ENCODE measurements at places on chromosomes 12 and 14.

GRCh38 chr14:21734457-21735074 is 60.9 kb upstream of the OR4E1 start:
- peaks cover 7% of the 10 kb centered on the region for H3K4me1 ChIP-seq
- no peaks in the 10 kb centered on the region for H3K36me3 ChIP-seq
- H3K27ac ChIP-seq: no peak overlapping the region
- DNase-seq: peak; percentile 82
- H3K4me3 ChIP-seq: peak overlapping the region; percentile 23

DNA sequence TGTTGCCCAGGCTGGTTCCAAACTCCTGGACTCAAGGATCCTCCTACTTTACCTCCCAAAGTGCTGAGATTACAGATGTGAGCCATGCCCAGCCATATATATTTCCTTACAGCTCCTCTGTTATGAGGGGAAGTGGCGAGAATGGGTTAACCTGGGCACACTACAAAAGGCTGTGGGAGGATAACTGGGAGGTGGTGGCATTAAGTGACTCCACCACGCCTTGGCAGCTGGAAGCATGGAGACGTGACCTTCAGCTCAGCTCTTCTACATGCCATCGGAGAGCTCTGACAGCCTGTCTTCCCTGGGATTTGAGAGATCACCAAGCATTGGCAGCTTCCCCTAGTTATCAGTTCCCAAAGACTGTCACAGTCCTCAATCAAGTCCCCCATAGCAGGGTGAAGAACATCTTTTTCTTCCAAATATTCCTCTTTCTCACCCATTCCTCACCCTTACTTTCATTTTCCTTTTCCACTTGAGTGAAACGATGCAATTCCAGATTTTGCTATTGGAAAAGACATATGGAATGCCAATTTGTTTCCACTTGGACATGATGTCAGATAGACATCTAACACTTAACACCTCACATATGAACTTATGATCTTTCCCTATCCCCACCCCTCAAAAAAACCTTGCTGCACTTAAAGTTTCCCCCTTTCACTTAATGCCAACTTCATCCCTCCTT is 48.5 kb downstream of the PHLDA1 start:
- no peak overlapping the region for H3K4me3 ChIP-seq
- H3K36me3 ChIP-seq: peaks cover 1% of the 10 kb centered on the region
- H3K27me3 ChIP-seq: no peaks in the 10 kb centered on the region
- peak overlapping the region; percentile 45 for H3K27ac ChIP-seq

GRCh38 chr12:49357103-49357678 is 10.1 kb upstream of the SPATS2 start:
- no peaks in the 10 kb centered on the region for H3K36me3 ChIP-seq
- peaks cover 37% of the 10 kb centered on the region for H3K27me3 ChIP-seq
- H3K27ac ChIP-seq: no peak overlapping the region
- DNase-seq: no peak

- no peak overlapping the region for H3K27ac ChIP-seq
- no peaks in the 10 kb centered on the region for H3K36me3 ChIP-seq
- H3K27me3 ChIP-seq: no peaks in the 10 kb centered on the region
- DNase-seq: no peak
Measured at GRCh38 chr12:3311027-3311402, 180.0 kb upstream of the PRMT8 start.

DNA sequence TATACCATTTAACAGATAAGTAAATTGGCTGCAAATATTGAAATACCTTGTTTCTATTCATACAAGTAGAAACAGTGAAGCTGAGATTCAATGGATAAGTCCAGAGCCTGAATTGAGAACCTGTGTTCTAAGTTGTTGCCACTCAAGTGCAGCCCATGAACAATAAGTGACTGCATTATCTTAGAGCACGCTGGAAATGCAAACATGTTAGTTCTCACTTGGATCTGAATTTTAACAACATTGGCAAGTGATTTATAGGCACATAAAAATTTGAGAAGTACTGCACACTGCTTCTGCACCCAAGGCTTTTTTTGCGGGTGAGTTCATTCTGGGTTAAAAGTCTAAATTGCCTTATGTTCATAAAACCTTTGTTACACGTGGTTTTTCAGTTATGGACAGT is 484.3 kb downstream of the NAV3 start:
- no peak for DNase-seq
- H3K4me1 ChIP-seq: no peaks in the 10 kb centered on the region
- H3K36me3 ChIP-seq: no peaks in the 10 kb centered on the region
- no peak overlapping the region for H3K27ac ChIP-seq
- no peak overlapping the region for H3K4me3 ChIP-seq

DNA sequence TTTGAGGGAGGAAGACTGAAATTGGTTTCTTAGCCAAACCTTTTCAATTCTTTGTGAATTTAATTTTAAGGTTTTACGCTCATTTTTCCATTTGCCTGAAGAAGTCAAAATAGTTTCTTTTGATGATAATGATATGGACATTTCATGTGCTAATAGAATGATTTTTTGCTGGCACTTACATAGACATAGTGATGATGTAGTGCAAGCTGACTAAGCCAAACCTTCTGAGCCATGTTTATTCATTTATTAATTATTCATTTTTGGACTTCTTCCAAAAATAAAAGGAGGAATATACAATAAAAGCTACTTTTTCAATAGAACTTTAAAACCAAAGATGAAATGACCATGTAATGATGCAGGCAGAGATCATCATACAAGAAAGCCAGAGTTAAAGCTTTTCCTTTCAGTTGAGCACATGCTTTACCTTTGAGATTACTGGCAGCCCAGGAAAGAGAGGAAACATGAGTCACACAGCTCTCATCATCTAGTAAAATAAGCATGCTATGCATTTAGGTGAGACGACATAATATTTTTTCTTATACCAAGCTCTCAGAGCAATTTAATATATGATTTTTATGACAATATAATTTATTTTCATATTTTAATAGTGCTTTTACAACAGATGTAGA is 24.8 kb downstream of the KCNA1 start:
- peaks cover 22% of the 10 kb centered on the region for H3K27me3 ChIP-seq
- H3K4me1 ChIP-seq: no peaks in the 10 kb centered on the region
- H3K36me3 ChIP-seq: no peaks in the 10 kb centered on the region
- H3K27ac ChIP-seq: no peak overlapping the region
- DNase-seq: no peak

GRCh38 chr12:62971769-62972525 is 37.0 kb upstream of the PPM1H start:
- no peaks in the 10 kb centered on the region for H3K27me3 ChIP-seq
- H3K27ac ChIP-seq: no peak overlapping the region
- no peaks in the 10 kb centered on the region for H3K36me3 ChIP-seq
- no peak overlapping the region for H3K4me3 ChIP-seq

DNA sequence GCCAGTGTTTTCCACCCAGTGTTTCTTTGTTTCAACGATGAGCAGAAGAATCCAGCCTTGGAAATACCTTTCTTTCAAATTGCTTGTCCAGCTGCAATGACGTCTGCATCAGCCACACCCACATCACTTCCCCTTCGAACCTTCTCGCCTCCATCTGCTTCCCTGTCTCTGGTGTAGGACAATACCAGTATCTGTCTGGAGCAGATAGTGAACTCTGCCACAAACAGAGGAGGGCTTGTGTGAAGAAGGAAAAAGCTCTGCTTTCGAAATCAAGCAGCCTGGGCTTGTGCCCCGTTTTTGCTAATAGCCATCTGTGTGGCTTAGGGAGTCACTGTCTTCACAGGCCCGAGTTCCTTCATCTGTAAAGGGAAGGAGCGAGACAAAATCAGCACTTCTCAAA is 415.4 kb downstream of the ZFP36L1 start:
- H3K4me3 ChIP-seq: no peak overlapping the region
- H3K27ac ChIP-seq: no peak overlapping the region
- H3K4me1 ChIP-seq: peaks cover 23% of the 10 kb centered on the region
- no peaks in the 10 kb centered on the region for H3K36me3 ChIP-seq
- no peaks in the 10 kb centered on the region for H3K27me3 ChIP-seq

- DNase-seq: no peak
- H3K36me3 ChIP-seq: peaks cover 4% of the 10 kb centered on the region
- peaks cover 1% of the 10 kb centered on the region for H3K27me3 ChIP-seq
- no peak overlapping the region for H3K27ac ChIP-seq
Measured at GRCh38 chr12:27076468-27076867, 5.9 kb downstream of the C12orf71 start.
